ENCODE measurements at places on chromosomes 13 and 19.

- DNase-seq: peak; percentile 43
These were observed 116.2 kb downstream of the TBC1D4 start for GRCh38 chr13:75365724-75366173.

- DNase-seq: no peak
These were observed 3.2 kb downstream of the RASL11A start for GRCh38 chr13:27273658-27274425.

DNA sequence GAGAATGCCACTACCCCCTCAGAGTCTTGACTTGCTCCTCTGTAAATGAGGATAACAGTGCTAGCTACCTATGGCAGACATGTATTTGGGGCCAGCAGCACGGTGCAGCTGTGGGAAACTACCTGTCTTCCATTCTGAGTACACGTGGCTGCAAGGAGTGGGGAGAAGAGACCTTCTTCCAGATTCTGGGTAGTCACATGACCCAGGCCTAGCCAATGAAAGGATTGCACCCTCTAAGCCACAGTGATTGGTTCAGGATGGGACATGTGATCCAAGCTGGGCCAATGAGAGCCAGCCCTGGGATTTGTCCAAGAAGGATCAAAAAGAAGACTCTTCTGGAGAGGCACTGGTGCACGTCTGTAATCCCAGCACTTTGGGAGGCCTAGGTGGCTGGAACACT is 5.5 kb downstream of the ZNRF4 start:
- DNase-seq: no peak

GRCh38 chr13:75452564-75452963 is 29.4 kb downstream of the TBC1D4 start:
- DNase-seq: no peak
